ENCODE measurements at places on chromosomes 6 and 20.

- no peak for DNase-seq
These were observed 95.3 kb downstream of the MLIP start for GRCh38 chr6:54206510-54206909.

- no peak for DNase-seq
These were observed 204.1 kb downstream of the PTPRT start for GRCh38 chr20:42985628-42986027.

- no peak for DNase-seq
These were observed 150.6 kb upstream of the CDYL start for GRCh38 chr6:4625557-4625956.

GRCh38 chr6:13762611-13763441, 51.2 kb upstream of the RANBP9 start:
- DNase-seq: no peak

GRCh38 chr6:29793036-29793356, 34.6 kb upstream of the HLA-G start:
- no peak for DNase-seq
